SK-N-SH (cell line): ENCODE measurements at places on chromosomes 2 and 18. TPM values are rescaled to one million over a fixed set of nuclear protein-coding genes. Genes with fewer than 3 reads are reported as not detected.

The UGT1A3 gene
- not detected in 2 replicates for polyA plus RNA-seq

DNA sequence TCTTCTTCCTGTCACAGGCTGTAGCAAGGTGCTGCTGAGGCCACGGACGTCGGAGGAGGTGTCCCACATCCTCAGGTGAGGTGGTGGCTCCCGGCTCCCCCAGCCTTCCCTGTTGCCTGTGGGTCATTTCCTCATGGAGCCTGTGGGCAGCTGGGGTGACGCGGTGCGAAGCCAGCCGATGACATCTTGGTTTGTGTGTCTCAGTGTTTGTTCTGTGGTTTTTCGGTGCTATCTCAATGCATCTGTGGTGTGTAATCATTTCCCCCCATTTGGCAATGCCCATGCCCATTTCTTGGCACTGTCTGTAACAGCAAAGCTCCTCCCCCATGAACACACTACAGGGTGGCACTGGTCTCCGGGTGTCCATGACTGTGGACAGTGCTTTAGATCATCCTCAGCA is 6.6 kb downstream of the D2HGDH start:
- H3K27ac ChIP-seq, result no peak overlapping the region
- no peak overlapping the region for H3K4me3 ChIP-seq
- H3K36me3 ChIP-seq, result peaks cover 23% of the 10 kb centered on the region
- H3K4me1 ChIP-seq, result peaks cover 2% of the 10 kb centered on the region; the same call in 1 of the 2 replicates

The NT5C1B gene
- not detected in 2 replicates for polyA plus RNA-seq

- no peak for DNase-seq
- no peak overlapping the region for H3K4me3 ChIP-seq
Observed at GRCh38 chr18:44716697-44717163, 36.0 kb downstream of the SETBP1 start.

The CNGA3 gene
- polyA plus RNA-seq, result not detected in 2 replicates

- DNase-seq, result no peak
- H3K36me3 ChIP-seq, result no peaks in the 10 kb centered on the region
- H3K4me3 ChIP-seq, result no peak overlapping the region
- no peaks in the 10 kb centered on the region for H3K27me3 ChIP-seq
Observed at GRCh38 chr2:219592736-219593135, 4.9 kb upstream of the STK11IP start.
